Activated CD8-positive, alpha-beta memory T cell treated with anti-CD3 and anti-CD28 coated beads for 1 hour (primary cell): ENCODE measurements at places on chromosomes 3 and 15.

GRCh38 chr3:128935922-128936321, 56.5 kb downstream of the ACAD9 start:
- no peak for DNase-seq

- no peak for DNase-seq
These were observed 212.3 kb upstream of the BHLHE40 start for GRCh38 chr3:4766716-4767499.

DNA sequence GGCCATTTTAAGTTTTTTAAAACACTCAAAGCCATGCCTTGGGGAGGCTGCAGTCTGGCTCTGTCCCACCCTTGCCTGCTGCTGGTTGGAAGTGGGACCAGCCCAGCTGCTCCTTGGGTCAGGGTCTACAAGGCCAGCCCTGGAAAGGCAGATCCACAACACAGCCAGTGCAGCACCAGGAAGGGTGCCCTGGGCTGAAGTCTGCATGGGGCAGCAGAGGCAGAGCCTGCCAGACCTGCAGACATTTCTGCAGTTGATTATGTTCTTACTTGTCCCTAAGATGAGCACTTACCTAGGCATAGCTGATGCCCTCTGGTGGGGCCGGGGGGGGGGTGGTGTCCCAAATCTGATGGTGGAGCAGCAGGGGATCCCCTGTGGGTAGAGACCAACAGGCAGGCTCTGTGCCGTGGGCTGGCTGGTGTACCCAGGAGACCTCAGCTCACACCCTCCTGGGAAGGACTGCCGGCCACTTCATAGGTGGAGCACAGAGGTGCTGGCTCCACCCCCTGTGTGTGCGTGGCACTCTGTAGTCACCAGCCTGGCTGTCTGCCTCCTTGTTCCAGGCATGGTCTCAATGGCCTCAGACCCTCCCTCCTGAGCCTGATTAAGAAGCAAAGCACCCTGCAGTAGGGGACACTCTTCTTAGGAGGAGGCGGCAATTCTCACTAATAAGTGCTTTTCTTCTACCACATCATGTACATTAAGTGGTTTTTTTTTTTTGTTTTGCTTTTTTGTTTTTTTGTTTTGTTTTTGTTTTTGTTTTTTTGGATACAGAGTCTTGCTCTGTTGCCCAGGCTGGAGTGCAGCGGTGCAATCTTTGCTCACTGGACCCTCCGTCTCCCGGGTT, 97.4 kb upstream of the KLF13 start:
- DNase-seq: no peak

GRCh38 chr3:113226491-113226890, 15.1 kb downstream of the BOC start:
- no peak for DNase-seq

GRCh38 chr3:87397211-87397610, 120.8 kb upstream of the POU1F1 start:
- no peak for DNase-seq

DNA sequence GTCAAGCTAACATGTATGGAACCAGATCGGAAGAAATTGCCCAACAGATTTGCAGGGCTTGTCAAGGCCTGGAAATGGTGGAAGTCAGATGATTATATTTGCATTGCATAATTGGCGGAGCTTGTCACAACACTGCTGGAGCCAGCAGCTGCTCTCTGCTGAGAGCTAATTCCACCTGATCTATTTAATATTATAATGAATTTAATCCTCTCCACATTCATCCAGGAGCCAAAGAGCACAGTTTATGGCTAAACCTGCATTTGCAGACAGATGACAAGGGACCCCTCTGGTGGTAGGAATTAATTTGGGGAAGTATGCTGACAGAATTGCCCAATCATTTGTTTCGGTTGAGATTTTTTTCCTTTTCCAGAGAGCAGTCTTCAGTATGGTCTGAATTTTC, 730.2 kb downstream of the TUSC7 start:
- no peak for DNase-seq

DNA sequence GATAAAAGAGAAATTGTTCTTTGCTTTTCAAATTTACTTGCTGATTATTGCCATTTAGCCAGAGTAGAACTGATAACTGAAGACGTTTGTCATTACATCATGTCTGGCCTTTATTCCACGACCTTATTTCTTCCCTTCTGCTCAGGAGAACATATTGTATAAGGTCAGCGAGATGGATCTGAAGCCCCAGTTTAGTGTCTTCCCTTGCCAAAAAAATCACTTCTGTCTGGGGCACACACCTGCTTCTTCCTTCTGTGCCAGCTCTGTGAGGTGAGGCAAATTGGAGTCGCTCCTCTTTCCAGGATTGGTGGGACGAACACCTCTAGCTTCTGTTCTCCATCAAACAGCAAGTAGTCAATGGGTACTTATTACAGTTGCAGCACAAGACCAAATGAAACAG, 250.3 kb upstream of the CRBN start:
- no peak for DNase-seq

DNA sequence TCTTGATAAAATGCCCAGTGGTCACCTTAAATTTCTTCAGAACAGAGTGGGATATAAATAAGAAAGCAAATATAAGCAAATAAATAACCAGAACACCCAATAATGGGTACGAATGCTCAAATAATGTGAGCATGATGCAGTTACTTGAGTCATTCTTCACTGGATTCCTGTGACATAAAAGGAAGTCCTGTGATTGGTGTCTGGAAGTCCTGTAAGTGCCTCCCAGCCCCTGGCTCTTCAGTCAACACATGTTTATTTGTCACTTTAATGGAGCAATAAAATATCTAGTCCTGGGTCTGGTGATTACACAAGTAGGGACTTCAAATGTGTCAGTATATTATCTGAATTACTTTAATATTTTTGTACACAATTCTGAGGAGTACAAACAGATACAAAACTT, 30.4 kb downstream of the TMEM212 start:
- DNase-seq: no peak

- DNase-seq: no peak
These were observed 20.1 kb downstream of the GASK1A start for GRCh38 chr3:42999212-42999611.

GRCh38 chr3:123800362-123800682, 83.8 kb downstream of the MYLK start:
- DNase-seq: no peak
